Stimulated activated CD8-positive, alpha-beta memory T cell treated with anti-CD3 and anti-CD28 coated beads, Interleukin-4, amount 100 ng/mL, for 24 hours (primary cell): ENCODE measurements at places on chromosomes 7 and 10.

- DNase-seq: no peak
These were observed 376 bp downstream of the GNA12 start for GRCh38 chr7:2843711-2844152.

- DNase-seq: no peak
These were observed 65.3 kb downstream of the NPY start for GRCh38 chr7:24349339-24349738.

GRCh38 chr7:95693551-95694333 is 78.6 kb upstream of the DYNC1I1 start:
- no peak for DNase-seq

DNA sequence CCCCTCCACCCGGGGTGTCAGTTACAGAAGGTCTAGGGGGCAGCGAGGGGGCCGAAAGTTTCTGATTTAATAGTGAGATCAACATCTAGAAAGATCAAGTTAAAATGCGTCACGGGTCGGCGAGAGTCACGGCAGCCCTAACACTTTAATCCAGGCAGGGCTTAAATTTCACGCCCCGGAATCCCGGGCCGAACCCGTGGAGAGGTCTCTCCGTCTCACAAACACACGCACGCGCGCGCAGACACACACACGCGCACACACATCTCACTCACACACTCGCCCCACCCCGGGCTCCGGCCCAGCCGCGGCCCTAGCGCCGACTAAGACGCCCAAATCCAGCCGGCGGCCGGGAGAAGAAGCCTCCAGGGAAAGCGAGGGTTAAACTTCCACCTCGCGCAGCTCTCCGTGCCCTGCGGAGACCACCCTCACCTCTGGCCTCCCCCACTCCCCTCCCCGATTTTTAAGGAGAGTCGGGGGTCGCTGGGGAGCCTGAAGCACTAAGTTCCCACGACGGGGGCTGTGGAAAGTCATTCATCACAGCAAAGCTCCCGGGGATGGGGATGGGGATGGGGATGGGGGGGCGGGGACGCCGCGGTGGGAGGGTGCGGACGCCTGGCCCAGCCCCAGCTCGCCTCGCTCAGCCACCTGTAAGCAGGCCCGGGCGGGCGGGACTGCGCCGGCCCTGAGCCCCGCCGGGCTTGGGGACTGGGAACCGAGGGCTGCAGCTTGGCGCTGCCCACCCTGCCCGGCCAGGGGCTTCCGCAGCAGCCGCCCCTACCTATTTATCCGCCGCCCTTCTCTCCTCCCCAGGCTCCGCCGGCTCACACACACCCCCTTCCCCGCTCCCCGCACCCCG is 1.6 kb downstream of the PDGFA start:
- DNase-seq: no peak

DNA sequence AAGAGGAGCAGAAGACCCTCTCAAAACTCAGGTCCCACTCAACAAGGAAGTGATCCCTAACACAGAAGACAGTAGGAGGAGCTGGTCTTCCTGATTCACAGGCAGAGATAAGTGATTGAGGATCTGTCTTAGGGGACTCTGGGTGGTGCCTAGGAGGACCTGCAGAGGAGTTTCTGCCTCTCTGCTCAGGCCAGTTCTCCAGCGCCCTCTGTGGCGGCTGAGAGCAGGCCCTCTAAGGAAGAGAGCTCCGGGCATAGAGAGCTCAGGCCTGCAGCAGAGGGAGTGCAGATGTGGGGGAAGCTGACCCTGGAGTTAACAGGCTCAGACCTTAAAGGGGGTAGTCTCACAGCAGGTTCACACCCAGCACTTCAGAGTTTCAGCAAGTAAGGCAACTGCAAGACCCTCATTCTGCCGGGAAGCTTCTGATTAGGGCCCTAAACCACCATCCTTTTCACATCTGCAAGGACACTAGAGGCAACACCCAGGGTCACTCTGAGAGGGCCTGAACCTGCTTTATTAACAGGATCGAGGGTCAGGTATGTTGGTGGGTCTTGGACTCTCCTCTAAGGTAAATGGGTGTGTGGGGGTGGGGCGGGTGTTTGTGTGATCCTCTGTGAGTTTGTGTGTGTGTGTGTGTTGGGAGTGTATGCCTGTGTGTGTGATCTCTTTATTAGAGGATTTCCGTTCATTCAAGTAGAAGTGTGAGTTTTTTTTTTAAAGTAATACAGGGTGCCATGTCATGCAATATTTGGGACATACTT is 57.6 kb upstream of the TARP start:
- no peak for DNase-seq

GRCh38 chr7:125355899-125356298 is 426.3 kb upstream of the POT1 start:
- no peak for DNase-seq

GRCh38 chr10:22436526-22436892 is 91.2 kb downstream of the SPAG6 start:
- DNase-seq: peak; percentile 16

GRCh38 chr10:110398419-110399105 is 93.8 kb upstream of the SMNDC1 start:
- no peak for DNase-seq

DNA sequence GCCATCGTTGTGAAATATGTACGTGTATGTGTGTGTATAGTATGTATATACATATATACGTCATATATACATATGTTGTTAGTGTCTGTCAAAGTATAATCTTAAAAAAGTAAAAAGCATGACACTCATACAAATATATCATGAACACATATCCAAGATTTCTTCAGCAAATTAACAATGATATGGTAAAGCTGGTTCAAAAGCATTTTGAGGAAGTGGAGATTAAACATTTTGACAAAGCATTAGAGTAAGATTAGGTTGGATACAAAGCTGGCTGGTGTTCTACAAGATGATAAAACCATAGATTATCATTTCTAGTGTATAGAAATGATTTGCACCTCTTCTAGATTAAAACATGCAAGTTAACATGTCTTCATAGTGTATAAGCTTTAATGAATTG is 771 bp upstream of the NUDCD3 start:
- no peak for DNase-seq

GRCh38 chr10:97220355-97220754 is 34.6 kb upstream of the SLIT1 start:
- DNase-seq: no peak

GRCh38 chr10:111080224-111080623 is 3.4 kb downstream of the ADRA2A start:
- no peak for DNase-seq

DNA sequence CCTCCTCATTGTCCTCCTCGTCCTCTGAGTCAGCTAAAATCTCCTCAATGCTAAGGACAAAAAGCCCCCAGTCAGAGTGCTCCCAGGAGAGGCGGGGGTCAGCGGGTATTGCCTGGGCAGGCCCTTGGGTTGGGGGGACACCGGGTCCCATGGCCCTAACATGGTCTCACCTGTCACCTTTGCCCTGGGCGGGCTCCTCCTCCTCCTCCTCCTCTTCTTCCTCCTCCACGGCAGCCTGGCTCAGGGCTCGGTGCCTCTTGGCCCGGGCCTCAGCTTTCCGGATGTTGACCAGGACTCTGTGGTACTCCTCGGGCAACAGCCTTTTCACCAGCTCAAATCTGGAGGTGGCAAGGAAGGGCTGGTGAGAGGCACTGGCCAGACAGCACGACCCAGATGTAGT is 32.0 kb upstream of the FRAT2 start:
- no peak for DNase-seq

DNA sequence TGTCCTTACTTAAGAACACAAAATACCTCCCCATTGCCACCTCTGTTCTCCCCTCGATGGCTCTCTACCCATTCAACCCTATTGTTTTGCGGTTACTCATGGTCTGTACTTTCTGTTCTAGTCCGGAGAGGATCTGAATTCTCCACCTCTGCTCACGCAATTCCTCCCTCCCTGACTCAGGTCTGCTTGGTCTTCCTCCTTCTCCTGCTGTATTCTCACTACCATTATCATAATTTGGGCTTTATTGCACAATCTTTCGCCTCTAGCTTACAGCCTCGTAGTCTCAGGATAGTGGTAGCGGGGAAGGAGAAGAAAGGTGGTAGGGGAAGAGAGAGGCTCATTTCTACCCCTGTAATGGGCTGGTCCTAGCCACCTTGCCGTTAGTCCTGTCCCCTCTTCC is 35.4 kb upstream of the FAM180A start:
- DNase-seq: no peak
